ENCODE measurements at places on chromosomes 7 and 10. TPM values are rescaled to one million over a fixed set of nuclear protein-coding genes. Genes with fewer than 3 reads are reported as not detected.
A peak's percentile ranks its signal among the peaks of the same experiment; 100 is the strongest.

The NRG3 gene
- total RNA-seq, result 14.6 TPM

The MYH16 gene
- 0.32 TPM for total RNA-seq

DNA sequence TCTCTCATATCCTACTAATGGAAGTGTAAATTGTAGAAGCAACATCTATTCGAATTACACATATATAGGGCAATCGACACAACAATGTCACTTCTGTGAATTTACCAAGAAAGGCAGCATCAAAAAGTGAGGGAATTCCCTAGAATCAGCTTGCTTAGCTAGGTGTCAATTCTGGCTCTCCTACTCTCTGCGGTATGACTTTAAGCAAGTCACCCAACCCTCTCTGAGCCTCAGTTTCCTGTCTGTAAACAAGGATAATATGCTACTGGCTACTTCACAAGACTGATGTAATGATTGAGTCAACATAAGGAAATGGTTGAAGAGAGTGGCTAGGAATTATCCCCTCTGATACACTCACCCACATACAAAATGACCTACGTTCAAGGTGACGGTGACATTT lies 19.4 kb downstream of the CCDC6 start:
- no peak for DNase-seq

DNA sequence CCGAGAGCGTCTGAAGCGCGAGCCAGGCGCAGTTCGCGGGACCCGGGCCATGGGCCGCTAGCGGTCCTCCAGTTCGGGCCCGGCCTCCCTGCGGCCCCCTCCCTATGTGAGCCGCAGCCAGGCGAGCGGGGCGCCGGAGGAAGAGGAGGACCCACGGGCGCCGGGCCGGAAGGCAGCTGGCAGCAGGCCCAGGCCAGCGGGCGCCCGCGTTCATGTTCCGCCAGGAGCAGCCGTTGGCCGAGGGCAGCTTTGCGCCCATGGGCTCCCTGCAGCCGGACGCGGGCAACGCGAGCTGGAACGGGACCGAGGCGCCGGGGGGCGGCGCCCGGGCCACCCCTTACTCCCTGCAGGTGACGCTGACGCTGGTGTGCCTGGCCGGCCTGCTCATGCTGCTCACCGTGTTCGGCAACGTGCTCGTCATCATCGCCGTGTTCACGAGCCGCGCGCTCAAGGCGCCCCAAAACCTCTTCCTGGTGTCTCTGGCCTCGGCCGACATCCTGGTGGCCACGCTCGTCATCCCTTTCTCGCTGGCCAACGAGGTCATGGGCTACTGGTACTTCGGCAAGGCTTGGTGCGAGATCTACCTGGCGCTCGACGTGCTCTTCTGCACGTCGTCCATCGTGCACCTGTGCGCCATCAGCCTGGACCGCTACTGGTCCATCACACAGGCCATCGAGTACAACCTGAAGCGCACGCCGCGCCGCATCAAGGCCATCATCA lies 1.1 kb downstream of the ADRA2A start:
- no peak for DNase-seq

GRCh38 chr10:132407846-132408278 lies 10.9 kb downstream of the PWWP2B start:
- peak; percentile 91 for DNase-seq

The PKD2L1 gene
- total RNA-seq, result not detected

DNA sequence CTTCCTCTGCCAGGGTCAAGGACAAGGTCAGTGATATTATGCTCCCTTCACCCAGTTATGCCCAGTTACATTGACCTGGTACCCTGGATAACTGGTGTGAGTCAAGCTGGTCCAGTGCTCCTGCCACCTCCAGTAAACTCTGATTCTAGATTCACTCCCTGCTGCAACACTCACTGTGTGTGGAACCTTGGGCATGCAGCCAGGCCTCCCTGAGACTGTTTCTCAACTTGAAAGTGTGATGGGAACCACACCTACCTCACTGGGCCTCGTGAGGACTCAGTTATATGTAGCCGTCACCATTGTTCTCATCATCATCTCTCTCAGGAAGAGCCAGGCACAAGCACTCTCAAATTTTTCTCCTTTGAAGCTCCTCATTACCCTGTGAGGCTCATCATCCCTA lies 935 bp upstream of the ZNF736 start:
- no peak for DNase-seq

GRCh38 chr10:30151581-30152389 lies 92.4 kb upstream of the JCAD start:
- no peak for DNase-seq

DNA sequence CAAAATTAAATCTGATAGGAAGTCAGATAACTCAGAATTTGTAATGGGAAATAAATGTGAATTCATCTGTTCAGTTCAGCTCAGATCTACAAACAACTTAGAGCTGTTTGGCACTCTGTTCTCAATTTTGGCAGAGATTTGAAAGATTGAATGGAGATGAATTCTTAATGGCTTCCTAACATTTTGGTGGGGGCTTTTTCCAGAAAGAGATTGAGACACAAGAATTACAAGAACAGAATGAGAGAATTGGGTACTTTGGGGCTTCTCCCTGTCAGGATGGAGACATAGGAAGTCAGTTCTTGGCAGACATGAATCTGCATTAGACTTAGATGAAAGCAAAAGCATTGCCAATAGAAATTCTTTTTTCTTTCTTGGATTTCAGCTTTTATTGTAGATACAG lies 39.0 kb upstream of the PTPRZ1 start:
- no peak for DNase-seq

The VOPP1 gene
- total RNA-seq, result 68.2 TPM

The DRGX gene
- not detected for total RNA-seq

The NUDT13 gene
- total RNA-seq, result 2.7 TPM

The AKR1C3 gene
- total RNA-seq, result 553 TPM

DNA sequence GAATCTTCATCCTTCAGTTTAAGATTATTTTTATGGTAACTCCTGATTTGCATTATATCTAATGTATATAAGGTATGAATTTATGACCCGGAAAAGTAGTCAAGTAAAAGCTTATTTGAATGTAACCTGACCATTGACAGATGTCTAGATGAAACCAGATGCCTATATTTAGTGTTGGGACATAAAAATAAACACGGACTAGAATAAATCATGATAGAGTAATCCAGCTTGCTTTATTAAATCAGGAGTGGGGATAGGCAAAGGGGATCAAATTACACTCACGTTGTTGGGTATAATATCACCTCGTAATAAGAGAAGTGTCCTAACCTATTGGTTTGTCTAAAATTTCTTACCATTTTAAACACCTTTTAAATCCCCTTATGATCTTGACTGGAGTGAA lies 244.6 kb downstream of the AGMO start:
- no peak for DNase-seq

DNA sequence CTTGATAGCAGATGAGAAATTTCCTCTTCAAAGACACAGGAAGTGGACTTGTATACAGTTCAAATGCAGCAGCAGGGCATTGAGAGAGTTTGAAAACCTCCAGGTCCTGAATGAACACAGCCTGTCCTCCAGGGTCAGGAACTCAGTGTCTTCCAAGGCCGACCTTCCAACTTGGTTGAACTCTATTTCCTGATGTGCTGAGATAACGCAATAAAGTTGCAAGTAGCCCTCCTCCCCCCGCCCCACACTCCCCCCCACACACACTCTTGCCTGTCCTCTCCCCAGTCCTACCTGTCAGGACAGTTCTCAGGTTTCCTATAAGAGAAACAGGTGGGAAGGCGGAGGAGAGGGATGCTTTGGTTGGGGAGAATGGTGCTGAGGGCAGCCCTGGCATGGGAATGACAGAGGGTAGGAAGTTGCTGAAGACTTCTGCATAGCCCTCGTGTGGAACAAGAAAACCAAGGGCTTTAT lies 90.0 kb downstream of the CCDC71L start:
- DNase-seq, result no peak

GRCh38 chr7:138881579-138882188 lies 83.7 kb upstream of the ATP6V0A4 start:
- no peak for DNase-seq

The TUBAL3 gene
- 0.49 TPM for total RNA-seq

The GTF2I gene
- total RNA-seq, result 345 TPM

GRCh38 chr7:25795824-25796235 lies 356.2 kb upstream of the NFE2L3 start:
- DNase-seq, result no peak

DNA sequence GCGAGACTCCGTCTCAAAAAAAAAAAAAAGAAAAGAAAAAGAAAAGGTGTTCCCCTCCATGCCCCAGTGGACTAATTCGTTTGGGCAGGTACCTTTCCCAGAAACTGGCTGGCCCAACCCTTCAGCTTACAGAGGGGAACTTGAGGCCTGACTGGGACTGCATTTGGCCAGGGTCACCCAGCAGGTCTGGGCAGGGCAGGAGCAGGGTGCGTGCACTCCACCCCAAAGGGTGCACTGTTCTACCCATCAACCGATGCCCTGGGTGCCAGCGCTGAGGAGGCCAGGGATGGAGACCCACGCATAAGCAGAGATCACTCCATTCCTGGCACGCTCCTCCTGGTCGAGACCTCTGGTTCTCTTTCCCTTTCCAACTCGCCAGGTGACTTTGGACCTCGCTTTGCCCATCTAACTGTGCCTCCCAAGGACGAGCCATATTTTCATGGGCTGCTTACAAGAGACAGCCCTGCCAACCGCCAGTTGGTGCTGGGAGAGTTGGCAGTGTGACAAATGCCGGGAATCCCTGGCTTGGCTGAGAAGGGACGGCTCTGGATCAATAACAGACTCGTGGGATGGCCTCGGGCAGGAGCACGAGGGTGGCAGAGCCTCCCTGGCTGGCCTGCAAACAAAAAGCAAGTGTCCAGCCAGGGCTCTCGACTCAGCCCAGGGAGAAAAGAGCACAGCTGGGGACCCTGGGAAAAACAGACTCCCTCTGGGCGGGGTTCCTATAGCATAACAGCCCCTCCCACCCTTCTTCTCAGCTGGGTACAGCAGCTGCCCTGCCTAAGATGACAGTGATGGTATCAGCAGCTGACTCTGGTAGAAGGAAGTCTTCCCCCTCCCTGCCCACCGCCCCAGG lies 7.9 kb downstream of the HSPB1 start:
- DNase-seq, result peak; percentile 86

The MYL10 gene
- total RNA-seq, result not detected

DNA sequence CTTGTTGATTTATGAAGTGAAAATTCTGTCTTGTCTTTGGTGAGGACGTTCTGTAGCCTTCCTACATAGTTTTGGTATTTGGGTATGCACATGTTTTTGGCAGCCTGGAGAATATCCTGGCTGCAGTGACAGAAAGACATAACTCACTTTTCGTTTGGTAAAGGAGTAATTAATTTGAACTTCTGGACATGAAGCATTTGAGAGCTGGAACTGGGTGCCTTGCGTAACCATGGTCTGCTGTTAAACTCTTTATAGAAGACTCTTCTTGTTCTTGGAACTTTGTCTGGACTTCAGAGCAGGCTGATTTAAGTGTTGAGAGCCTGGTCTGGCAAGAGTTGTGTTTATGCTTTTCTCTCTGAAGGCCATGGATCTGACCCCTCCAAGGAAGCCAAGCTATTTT lies 231.3 kb downstream of the LRMDA start:
- DNase-seq, result peak; percentile 63

The SLC26A4 gene
- 0.52 TPM for total RNA-seq

GRCh38 chr7:27994639-27995038 lies 186.0 kb downstream of the JAZF1 start:
- DNase-seq, result no peak

DNA sequence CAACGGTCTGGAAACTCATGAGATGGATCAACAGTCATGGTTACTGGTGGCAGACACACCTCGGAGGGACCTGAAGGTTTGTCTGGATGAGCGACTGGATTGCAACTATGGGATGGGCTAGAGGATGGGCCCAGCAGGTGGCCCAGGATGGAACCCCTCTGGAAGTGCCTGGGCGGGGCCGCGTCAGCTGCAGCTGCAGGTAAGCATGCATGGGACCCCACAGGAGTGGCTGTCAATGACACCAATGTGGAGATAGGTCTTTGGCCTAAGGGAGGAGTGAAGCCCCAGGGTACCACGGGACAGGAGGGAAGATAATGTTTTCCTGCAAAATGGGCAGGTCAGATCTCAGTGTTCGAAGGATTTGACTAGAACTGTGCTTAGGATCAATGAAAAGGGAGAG lies 103.4 kb downstream of the LANCL2 start:
- DNase-seq, result no peak

The CDK14 gene
- 70.3 TPM for total RNA-seq

GRCh38 chr10:5968681-5969453 lies 8.5 kb downstream of the IL15RA start:
- peak; percentile 93 for DNase-seq

DNA sequence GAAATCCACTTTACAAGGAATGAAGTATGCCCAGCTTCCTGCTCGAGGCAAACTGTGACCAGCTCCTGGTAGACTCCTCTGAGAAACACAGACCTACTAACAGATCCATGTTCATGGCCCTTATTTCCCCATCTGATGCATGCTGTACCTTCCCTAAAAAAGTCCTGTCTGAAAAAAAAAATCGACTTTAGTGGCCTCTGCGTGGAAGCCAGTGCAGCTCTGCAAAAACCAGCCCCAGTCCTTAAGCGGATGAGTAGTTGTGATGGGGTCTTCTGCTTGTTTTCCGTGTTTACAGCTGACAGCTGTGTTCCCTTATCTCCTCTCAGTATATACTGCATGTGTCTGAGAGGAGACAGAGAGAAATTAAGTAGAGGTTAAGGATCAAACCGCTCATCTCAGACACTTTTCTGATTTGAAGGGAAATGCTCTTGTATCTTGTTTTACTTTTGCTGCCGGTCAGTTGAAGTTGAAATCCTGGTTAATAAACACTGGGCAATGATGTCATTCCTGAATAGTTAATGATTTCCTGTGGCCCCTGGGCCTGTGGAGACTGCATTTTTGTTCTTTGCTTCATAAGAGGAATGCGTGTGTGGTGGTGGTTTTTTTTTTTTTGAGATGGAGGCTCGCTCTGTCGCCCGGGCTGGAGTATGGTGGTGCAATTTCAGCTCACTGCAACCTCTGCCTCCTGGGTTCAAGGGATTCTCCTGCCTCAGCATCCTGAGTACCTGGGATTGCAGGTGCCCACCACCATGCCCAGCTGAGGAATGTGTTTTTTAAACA lies 67.6 kb downstream of the DOCK1 start:
- DNase-seq, result peak; percentile 46

GRCh38 chr7:128366300-128366699 lies 4.8 kb upstream of the PRRT4 start:
- DNase-seq, result no peak

DNA sequence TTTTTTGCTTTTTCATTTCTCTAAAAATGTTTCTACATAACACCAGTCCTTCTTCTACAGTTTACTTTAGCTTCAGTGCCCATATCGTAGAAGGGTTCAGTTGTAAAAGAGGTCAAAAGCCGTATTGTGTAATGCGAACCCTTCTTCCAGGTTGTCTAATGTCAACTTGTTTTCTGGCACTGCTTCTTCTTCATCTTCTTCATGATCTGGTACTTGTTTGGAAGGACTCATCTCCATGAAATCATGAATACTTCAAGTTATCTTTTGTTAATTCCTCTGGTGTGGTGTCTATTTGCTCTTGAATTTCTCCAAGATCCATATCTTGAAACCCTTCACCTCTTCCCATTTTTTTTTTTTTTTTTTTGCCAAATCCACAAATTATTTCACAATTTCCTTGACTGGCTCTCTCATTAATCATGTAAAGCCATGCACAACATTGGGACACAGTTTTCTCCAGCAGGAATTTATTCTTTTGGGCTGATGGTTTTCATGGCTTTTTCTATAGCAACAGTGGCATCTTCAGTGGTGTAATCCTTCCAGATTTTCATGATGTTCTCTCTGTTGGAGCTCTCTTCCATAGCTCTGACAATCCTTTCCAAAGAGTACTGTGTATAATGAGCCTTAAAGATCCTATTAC lies 85.1 kb downstream of the CPED1 start:
- no peak for DNase-seq
